ENCODE measurements at places on chromosomes 7 and 10.

GRCh38 chr10:47370015-47370767 is 13.9 kb downstream of the ZNF488 start:
- DNase-seq, result peak; percentile 10

DNA sequence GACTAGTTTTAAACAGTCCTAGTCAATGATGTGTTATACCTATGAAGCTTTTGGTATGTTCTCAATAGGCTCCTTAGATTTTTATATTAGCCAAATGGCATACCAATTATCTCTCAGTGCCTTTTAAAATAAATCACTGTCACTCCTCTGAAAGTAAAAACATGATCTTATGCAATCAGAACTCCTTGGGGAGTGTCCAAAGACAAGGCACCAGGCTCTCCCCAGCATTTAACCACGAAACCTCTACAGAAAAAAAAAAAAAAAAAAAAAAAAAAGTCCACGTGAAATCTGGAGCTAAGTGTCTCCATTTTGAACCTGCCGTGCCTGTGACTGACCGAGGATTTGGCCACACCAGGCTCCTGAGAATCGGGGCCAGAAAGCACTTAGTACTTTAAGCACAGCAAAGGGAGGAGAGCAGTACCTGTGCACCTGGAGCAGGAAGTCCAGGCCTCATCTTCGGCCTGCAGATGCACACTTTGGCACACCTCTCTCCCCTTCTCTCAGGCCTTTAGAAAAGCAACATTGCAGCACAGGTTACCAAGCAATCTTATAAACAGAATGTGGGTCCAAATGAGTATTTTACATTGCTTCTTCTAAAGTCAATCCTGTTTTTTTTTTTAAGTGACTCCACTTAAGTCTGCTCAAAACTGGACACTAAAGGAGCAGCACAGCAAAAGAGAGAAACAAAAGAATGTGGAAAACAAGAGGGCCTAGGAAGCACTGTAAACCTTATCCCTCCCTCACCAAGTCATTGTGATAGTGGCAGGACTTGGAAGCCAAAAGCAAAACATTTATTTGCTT is 1.5 kb downstream of the FAM13C start:
- no peak for DNase-seq

- DNase-seq, result no peak
These were observed 18.3 kb upstream of the PPIF start for GRCh38 chr10:79328737-79329504.

DNA sequence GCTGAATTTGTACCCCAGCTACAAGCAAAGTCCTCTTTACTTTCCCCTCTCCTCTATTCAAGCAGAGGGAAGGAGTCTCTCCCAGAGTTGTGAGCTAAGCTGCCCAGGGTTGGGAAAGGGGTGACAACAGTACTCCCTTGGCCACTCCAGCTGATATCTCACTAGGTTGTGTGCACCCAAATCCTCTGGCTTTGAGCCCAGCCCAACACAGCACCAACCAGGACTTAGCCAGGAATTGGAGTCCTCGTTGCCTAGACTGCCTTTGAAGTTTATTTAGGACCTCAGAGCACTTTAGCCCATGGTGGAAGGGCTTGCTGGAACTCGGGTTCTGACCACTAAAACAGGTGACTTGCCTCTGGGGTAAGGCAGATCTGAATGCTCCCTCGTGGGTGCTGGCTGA is 35.7 kb upstream of the DYNC1I1 start:
- DNase-seq, result no peak

DNA sequence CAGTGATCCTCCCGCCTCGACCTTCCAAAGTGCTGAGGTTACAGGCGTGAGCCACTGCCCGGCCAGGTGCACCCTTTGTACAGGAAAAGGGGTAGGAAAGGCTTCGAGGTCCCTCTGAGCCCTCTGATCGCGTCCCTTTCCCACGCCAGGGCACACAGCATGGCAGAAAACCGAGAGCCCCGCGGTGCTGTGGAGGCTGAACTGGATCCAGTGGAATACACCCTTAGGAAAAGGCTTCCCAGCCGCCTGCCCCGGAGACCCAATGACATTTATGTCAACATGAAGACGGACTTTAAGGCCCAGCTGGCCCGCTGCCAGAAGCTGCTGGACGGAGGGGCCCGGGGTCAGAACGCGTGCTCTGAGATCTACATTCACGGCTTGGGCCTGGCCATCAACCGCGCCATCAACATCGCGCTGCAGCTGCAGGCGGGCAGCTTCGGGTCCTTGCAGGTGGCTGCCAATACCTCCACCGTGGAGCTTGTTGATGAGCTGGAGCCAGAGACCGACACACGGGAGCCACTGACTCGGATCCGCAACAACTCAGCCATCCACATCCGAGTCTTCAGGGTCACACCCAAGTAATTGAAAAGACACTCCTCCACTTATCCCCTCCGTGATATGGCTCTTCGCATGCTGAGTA is 871 bp downstream of the POP7 start:
- DNase-seq, result no peak

- DNase-seq, result no peak
These were observed 18.5 kb downstream of the BMS1 start for GRCh38 chr10:42801135-42801534.

DNA sequence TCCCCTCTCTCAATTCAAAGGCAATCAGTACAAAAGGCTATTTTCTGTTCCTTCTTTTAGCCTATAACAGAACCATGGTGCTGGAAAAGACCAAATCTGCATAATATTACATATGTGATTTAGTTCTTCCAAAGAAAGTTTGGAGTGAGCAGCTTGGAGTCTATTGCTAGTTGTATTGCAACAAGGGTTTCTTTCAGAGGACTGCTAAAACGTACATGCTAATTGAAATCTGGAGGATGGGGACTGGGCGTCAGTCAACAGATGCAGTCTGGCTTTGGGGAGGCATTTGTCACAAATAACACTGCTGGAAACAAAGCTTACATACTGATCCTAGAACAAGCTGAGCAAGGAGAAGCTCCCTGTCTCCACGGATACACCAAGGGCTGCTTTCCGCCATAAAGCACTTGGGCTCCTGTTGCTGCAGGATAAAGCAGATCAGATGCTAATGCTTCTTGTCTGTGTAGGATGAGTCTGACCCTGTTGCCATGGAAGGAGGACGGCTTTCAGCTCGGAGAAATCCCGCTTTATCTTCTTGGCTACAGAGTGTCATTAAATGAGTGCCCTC is 883.5 kb downstream of the SORCS1 start:
- no peak for DNase-seq

DNA sequence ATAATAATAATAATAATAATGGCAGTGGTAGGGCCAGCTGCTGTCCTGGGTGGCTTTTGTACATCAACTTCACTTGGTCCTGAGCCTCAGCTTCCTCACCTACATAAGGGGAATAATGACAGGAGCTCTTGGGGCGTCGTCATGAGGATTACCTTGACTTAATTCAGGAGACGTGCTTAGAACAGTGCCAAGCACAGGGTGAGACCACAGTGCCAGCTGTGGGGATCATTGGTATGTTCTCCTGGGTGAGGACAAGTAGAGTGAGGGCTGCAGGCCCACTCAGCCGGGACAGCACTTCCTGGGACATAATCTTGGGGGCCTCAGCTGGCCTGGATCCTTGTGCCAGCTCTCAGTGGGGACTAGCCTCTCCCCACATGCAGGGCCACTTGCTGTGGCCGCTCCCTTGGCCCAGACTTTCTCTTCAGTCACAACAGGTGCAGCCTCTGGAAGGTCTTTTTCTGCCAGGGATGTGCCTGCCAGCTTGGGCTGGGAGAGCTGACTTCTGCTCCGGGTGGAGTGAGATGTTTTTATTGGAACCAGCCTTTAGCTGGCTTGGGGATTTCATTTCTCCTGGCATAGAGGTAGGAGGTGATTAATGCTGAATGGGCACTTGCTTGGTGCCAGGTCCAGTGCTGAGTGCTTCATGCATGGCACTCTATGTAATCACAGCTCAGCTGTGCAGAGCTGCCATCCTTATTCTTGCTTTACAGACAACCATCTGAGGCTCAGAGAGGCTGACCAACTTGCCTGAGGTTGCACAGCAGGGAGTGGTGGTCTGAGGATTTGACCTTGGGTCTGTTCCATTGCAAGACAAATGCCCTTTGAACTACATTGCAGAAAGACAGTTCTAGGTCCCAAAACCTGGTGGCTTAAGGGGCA is 45.3 kb downstream of the TSPAN15 start:
- DNase-seq, result no peak

DNA sequence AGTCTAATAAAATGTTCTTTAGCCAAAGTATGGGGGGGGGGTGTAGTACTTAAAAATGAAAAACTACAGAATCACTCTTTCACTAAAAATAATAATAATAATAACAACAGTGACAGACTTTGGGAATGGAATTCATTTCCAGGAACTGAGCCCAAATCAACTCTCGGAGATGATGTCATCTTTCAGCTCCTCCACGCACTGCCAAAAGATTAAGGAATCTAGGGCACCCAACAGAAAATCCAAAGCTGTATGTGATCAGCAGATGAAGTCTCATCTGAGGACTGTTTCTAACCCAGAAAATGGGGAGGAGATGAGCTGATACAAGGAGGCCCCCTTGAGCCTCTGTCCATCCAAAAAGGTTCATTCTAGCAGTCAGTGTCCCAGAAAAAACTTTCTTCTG is 54.5 kb downstream of the GRB10 start:
- DNase-seq, result no peak

DNA sequence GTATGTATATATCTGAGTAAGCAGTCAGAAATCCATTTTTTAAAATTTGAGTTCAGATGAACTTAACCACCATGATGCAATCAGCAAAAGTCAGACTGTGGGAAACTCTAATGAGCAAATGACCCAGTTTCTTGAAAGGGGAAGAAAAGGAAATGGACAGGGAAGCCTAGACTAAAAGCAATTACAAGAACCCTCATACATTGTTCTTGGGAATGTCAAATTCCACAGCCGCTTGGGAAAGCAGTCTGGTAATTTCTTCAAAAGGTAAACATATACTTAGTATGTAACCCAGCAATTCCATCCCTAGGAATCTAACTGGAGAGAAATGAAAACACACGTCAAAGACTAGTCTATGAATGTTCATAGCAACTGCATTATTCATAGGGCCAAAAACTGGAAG is 16.4 kb upstream of the FOXK1 start:
- DNase-seq, result no peak

DNA sequence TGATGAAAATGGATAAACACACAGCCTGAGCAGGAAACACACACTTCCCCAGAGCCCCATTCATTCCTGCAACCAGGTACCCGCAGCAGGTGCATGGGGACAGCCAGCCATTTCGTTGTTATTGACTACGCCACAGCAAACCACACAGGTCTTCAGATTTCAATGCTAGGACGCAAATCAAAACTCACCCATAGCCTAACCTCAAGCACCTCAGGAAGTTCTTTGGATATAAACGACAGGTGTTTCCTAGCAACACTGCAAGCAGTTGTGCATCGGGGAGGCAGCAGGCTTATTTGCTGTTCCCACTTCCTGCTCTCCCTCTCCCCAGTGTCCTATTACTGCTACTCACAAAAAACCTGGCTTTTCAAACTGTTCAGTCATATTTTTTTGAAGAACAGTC is 176.5 kb upstream of the FRMD4A start:
- DNase-seq, result no peak

DNA sequence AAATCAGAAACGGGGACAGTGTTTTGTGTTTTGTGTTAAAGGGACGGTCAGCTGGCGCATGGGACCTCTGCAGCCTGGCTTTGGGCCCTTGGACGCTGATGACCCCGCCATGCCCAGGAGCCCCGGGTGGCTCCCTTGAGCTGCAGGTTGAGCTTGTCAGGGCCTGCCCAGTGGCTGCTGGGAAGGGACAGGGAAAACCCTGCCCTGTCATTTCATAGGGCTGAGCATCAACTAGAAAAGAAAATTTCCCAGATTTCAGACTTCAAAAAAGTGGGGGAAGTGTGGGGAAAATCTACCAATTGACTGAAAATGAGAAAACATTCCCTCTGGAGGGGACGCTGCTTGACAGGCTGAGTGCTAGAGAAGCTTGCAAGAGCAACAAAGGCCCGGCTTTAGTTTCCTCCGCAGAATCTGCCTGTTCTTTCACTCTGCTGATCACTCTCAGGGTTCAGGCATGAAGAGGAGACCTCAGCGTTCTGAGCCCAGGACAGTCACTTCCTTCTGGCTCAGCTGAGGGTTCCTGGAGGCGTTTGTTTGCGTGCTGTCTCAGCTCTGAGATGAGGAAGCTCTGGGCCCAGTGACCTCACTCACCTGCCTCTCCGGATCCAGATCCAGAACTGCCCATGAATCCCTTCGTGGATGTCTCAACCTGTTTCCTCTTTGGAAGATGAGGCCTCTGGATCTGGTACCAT is 18.6 kb upstream of the DNAJB6 start:
- DNase-seq, result no peak

DNA sequence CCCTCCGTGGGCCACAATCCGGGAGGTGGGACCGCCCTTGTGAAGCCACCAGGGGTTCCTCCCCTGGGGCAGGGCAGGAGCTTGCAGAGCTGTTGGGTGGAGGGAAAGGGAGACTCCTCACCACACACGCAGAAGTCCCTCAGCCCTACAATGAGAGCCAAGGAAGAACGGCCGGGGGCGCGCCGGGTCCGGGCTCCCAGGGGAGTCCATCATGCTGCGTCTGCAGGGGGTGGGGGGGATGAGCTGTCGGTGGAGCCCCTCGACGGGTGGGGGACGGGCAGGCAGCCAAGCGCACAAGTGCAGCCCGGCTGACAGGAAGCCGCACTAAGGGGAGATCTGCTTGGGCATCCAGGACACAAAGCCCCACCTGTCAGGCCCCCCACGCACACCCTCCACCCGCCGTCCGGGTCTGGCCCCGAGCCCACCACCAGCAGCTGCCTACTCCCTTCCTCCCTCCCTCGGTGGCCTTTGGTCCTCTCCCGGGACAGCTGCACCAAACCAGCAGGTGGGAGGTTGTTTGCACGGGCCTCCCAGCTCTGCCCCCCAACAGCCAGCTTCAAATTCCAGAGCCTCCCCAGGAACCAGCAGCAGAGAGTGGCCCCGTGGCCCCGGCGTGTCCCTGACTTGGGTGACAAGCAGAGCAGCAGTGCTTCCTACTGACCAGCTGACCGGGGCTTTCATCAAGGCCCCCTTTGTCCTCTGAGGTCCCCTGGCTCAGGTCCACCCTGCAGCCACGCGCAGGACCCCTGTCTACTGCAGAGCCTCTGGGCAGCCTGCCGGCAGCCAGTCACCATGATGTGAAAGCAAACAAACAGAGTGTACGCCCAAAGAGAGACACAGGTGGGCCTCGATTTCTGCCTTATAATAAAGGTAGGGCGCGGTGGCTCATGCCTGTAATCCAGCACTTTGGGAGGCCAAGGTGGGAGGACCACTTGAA is 50.3 kb downstream of the HIP1 start:
- no peak for DNase-seq

DNA sequence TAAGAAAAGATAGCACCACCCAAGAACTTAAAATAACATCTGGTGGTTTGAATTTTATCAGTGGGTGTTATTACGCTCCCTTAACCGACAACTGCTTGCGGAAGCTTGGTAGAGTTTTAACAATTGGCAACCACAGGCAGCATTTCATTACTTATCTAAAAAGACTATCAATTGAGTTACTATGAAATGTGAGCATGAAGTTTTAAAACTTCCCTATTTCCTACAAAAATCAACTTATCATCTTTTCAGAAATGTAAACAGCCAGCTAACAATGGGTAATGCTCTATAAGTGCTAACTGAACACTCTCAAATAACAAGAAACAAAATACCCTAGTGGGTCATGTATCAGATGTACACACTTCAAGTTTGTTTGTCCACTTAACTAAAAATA is 68.8 kb downstream of the OSBPL3 start:
- DNase-seq, result no peak

GRCh38 chr7:80721883-80722615 is 83.6 kb downstream of the CD36 start:
- no peak for DNase-seq

Measured in D721Med (cell line).